CD4-positive, alpha-beta memory T cell (primary cell): ENCODE measurements at places on chromosomes 5 and 9. TPM values are rescaled to one million over a fixed set of nuclear protein-coding genes. Genes with fewer than 3 reads are reported as not detected.
A peak's percentile ranks its signal among the peaks of the same experiment; 100 is the strongest.

OLFM1 gene
- not detected for polyA plus RNA-seq

GARNL3 gene
- 0.41 TPM for polyA plus RNA-seq

ANXA2R gene
- 35.8 TPM for polyA plus RNA-seq

GAS1 gene
- polyA plus RNA-seq, result 0.27 TPM

VAV2 gene
- 0.94 TPM for polyA plus RNA-seq

SPATA24 gene
- polyA plus RNA-seq, result 4.2 TPM

LURAP1L gene
- not detected for polyA plus RNA-seq

NMUR2 gene
- polyA plus RNA-seq, result not detected

CAMK2A gene
- not detected for polyA plus RNA-seq

TRIM36 gene
- polyA plus RNA-seq, result not detected

HTR4 gene
- polyA plus RNA-seq, result not detected

ACSL6 gene
- 11.1 TPM for polyA plus RNA-seq

DNA sequence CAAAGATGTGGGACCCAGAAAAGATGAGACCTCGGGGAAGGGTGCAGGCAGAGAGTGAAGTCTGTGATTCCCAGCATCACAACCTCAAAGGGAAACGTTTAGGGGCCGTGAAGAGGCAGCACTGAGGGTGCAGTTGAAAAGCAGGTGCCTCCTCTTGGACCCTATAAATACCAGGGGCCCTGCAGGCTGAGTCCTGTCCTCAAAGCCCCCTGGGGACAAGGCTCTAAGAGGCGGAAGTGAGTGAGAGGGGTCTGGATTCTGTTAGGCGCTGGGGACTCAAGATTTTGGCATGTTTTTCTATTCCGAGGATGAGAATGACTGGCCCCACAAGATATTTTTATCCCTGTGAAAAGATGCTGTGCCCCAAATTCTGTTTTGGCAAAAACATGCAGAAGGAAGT lies 107.8 kb downstream of the THBS4 start:
- no peak overlapping the region for H3K4me3 ChIP-seq
- no peak for DNase-seq
- peaks cover 38% of the 10 kb centered on the region for H3K36me3 ChIP-seq

DNA sequence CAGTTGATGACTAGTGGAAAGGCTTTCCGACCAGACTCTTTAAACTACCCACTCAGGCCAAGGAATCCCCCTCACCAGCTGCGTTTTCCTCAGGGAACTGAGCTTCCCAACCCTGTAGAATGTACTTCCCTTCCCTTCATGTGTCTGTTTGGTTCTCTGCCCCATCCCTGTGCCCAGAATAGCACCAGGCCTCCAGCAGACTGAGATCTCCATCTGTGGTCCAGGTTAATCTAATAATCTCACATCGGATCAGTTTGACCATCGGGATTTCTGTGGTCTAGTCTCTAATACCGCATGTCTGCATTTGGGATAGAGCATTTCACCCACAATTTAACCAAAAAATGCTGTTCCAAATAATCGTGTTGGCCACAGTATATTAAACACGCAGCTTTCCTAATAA lies 237.2 kb downstream of the ROR2 start:
- no peak overlapping the region for H3K27ac ChIP-seq
- no peak for DNase-seq
- no peaks in the 10 kb centered on the region for H3K4me1 ChIP-seq
- no peak overlapping the region for H3K4me3 ChIP-seq
- H3K36me3 ChIP-seq, result no peaks in the 10 kb centered on the region

GRCh38 chr5:41636605-41637004 lies 126.2 kb upstream of the PLCXD3 start:
- DNase-seq, result no peak
- no peaks in the 10 kb centered on the region for H3K4me1 ChIP-seq
- no peak overlapping the region for H3K4me3 ChIP-seq
- H3K27ac ChIP-seq, result no peak overlapping the region
- no peaks in the 10 kb centered on the region for H3K36me3 ChIP-seq

GRCh38 chr9:99362321-99362720 lies 140.2 kb downstream of the SEC61B start:
- no peak for DNase-seq
- no peaks in the 10 kb centered on the region for H3K27me3 ChIP-seq

DNA sequence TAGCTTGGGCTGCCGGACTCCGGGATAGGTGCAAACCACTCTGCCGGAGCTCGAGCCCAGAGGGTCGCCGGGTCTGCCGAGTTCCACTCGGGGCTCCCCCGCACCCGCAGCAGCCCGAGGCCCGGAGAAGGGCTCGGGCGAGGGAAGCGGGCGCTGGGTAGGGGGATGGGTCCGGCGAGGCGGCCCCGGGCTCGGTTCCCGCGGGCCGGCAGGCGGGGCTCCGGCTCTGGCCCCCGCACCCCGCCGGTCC lies 507 bp downstream of the RICTOR start:
- DNase-seq, result no peak
- H3K27me3 ChIP-seq, result peaks cover 17% of the 10 kb centered on the region
- peaks cover 48% of the 10 kb centered on the region for H3K4me1 ChIP-seq
- H3K27ac ChIP-seq, result peak overlapping the region; percentile 97
- peaks cover 5% of the 10 kb centered on the region for H3K36me3 ChIP-seq
- peak overlapping the region; percentile 13 for H3K4me3 ChIP-seq

DNA sequence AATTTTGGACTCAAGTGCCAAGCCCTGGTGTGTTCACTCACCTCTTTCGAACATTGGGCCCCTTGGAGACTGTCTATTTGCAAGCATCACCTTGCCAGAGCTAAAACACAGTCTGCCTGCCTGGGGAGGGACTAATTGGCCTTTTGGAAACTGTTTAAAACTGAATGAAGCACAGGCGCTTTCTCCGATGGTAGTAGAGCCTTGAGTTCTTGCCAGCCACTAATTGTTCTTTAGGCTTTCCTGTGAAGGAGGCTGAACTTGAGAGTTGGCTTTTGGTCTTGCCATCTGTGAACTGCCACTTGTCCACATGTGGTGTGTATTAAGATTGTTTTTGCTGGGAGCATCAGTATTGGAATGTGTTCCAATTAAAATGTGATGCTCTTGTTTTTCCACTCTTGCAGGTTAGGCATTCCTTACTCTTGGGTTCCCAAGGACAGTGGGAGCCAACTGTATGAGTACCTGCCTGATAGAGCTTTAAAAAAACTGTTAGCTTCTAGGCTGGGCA lies 26.0 kb downstream of the GARNL3 start:
- no peaks in the 10 kb centered on the region for H3K4me1 ChIP-seq
- H3K27me3 ChIP-seq, result peaks cover 4% of the 10 kb centered on the region
- H3K27ac ChIP-seq, result no peak overlapping the region
- H3K4me3 ChIP-seq, result no peak overlapping the region
- DNase-seq, result no peak

- H3K27me3 ChIP-seq, result no peaks in the 10 kb centered on the region
- no peak overlapping the region for H3K4me3 ChIP-seq
- H3K4me1 ChIP-seq, result peaks cover 33% of the 10 kb centered on the region
- no peak for DNase-seq
- H3K27ac ChIP-seq, result no peak overlapping the region
These were observed 365.6 kb downstream of the MAN2A1 start for GRCh38 chr5:110055302-110055701.

- no peaks in the 10 kb centered on the region for H3K36me3 ChIP-seq
- H3K4me3 ChIP-seq, result no peak overlapping the region
- DNase-seq, result no peak
- no peak overlapping the region for H3K27ac ChIP-seq
- no peaks in the 10 kb centered on the region for H3K4me1 ChIP-seq
- no peaks in the 10 kb centered on the region for H3K27me3 ChIP-seq
These were observed 831.5 kb downstream of the MAT2B start for GRCh38 chr5:164336906-164337305.

- peak overlapping the region; percentile 14 for H3K4me3 ChIP-seq
- H3K4me1 ChIP-seq, result peaks cover 6% of the 10 kb centered on the region
- H3K36me3 ChIP-seq, result no peaks in the 10 kb centered on the region
- no peaks in the 10 kb centered on the region for H3K27me3 ChIP-seq
These were observed 125.2 kb downstream of the GPBP1 start for GRCh38 chr5:57298985-57299491.

- H3K27me3 ChIP-seq, result no peaks in the 10 kb centered on the region
- no peaks in the 10 kb centered on the region for H3K36me3 ChIP-seq
- DNase-seq, result no peak
These were observed 296.3 kb downstream of the KCNN2 start for GRCh38 chr5:114658194-114658593.

DNA sequence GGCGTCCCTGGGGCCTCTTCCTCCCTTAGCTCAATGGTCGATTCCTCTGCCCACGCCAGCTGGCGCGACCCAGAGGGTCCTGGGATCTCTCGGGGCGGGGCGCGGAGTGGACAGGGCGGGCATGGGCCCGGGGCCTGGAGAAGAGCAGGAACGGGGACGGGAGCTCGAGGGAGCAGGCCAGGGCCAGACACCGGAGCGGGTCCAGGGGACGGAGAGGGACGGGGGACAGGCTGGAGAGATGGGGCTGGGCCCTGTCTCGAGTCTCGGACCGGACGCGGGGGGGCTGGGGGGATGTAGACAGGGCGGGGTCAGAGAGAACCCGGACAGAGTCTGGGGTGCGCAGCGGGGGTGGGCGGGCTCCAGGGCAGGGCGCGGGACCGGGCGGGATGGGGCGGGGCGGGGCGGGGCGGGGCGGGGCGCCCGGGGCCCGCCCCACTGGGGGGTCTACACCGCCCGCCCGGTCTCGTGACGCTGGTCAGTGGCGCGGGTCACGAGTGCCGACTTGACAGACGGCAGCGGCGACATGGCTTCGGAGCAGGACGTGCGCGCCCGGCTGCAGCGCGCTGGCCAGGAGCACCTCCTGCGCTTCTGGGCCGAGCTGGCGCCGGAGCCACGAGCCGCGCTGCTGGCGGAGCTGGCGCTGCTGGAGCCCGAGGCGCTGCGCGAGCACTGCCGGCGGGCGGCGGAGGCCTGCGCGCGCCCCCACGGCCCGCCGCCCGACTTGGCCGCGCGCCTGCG lies at the start of gene UAP1L1:
Gene UAP1L1 (plus strand): TSS at position 508 of the 738 bp plus-strand sequence. CDS start 16 bp downstream, at position 524.
- H3K4me3 ChIP-seq, result peak within 1 kb of the TSS; percentile 45
- peaks cover 8% of the 10 kb centered on the region for H3K4me1 ChIP-seq
- H3K27ac ChIP-seq, result peak within 1 kb of the TSS; percentile 38
- peak; percentile 36 for DNase-seq

DNA sequence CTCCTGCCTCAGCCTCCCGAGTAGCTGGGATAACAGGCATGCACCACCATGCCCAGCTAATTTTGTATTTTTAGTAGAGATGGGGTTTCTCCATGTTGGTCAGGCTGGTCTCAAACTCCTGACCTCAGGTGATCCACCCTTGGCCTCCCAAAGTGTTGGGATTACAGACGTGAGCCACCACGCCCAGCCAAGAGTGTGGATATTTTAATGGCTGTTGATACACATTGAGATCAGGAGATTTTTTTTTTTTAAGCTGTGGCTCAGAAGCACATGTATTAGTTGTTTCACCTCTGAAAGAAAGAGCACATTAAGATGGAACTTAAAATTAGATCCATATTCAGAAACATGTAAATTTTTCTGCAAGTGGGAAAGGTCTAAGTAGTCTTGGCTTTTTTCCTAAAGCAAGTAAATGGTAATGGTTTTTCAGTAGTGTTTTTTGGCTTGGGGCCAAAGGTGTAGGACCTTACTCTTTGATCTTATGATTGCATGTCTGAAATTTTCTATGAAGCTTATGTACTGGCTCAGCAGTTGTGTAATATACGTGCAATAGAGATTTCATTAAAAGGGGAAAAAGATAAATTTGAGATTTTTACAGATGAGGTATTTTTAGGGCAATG lies 9.9 kb downstream of the RBM27 start:
- H3K4me1 ChIP-seq, result peaks cover 51% of the 10 kb centered on the region
- no peak for DNase-seq
- no peaks in the 10 kb centered on the region for H3K36me3 ChIP-seq
- no peak overlapping the region for H3K4me3 ChIP-seq

DNA sequence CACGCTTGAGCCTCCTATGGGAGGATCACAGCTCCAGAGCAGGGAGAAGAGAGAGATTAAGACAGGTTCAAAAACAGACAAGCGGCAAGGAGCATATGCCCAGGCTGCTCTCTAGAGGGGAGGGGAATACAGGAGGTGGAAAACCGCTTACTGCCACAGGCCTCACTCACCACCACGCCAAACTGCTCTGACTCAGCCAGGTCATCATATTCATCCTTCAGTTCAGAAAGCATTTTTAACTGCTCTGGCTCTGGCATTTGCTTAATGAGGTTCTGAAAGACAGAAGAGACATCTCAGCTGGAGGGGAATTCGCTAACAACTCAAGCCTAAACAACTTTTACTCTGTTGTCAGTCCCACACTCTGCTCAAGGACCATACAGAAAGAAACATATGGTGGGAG lies 40.1 kb downstream of the PCDHGC5 start:
- no peak overlapping the region for H3K4me3 ChIP-seq
- peaks cover 84% of the 10 kb centered on the region for H3K36me3 ChIP-seq
- H3K27ac ChIP-seq, result no peak overlapping the region
- no peaks in the 10 kb centered on the region for H3K27me3 ChIP-seq
- no peaks in the 10 kb centered on the region for H3K4me1 ChIP-seq

DNA sequence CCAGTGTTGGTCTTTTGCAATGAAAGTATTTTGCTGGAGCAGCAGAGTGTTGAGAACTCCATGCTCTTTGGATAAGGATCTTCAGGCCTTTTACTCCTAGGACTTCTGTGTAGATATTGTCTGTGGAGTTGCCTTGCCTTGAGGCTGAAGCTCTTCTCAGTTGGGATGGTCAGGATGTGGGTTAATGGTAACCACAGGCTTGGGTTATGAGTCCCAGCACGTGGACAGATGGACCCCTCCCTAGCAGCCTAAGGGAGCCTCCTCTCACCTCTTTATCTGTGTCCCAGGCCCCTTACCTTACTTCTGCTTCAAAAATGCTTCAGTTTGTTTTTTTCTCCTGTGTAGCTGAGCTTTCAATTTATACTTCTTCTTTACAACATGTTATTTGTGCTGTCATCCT lies 109.9 kb downstream of the MEGF10 start:
- DNase-seq, result no peak
- H3K27ac ChIP-seq, result no peak overlapping the region
- H3K4me3 ChIP-seq, result no peak overlapping the region
- no peaks in the 10 kb centered on the region for H3K27me3 ChIP-seq
- no peaks in the 10 kb centered on the region for H3K36me3 ChIP-seq

DNA sequence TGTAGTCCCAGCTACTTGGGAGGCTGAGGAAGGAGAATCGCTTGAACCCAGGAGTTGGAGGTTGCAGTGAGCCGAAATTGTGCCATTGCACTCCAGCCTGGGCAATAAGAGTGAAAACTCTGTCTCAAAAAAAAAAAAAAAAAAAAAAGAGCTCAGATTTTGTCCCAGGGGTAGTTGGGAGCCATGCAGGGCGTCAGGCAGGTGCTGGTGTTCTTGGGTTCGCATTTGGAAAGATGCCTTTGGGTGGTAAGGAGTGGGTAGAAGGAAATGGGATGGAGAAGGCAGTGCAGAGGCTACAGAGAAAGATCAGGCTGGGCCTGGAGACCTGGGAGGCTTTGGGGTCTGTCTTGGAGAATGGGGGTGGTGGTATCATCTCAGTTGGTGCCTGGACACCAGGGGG lies 23.9 kb downstream of the ADGRD2 start:
- H3K4me3 ChIP-seq, result no peak overlapping the region
- no peaks in the 10 kb centered on the region for H3K36me3 ChIP-seq
- no peaks in the 10 kb centered on the region for H3K27me3 ChIP-seq
- DNase-seq, result no peak

- DNase-seq, result no peak
- no peak overlapping the region for H3K27ac ChIP-seq
- H3K4me1 ChIP-seq, result no peaks in the 10 kb centered on the region
- H3K27me3 ChIP-seq, result no peaks in the 10 kb centered on the region
These were observed 12.2 kb upstream of the PJA2 start for GRCh38 chr5:109421956-109422355.
